Renal cortical epithelial cell (primary cell): ENCODE measurements at places on chromosomes 1 and 21. TPM values are rescaled to one million over a fixed set of nuclear protein-coding genes. Genes with fewer than 3 reads are reported as not detected.

Gene RBM8A
- 209 and 238 TPM in 2 replicates for total RNA-seq

DNA sequence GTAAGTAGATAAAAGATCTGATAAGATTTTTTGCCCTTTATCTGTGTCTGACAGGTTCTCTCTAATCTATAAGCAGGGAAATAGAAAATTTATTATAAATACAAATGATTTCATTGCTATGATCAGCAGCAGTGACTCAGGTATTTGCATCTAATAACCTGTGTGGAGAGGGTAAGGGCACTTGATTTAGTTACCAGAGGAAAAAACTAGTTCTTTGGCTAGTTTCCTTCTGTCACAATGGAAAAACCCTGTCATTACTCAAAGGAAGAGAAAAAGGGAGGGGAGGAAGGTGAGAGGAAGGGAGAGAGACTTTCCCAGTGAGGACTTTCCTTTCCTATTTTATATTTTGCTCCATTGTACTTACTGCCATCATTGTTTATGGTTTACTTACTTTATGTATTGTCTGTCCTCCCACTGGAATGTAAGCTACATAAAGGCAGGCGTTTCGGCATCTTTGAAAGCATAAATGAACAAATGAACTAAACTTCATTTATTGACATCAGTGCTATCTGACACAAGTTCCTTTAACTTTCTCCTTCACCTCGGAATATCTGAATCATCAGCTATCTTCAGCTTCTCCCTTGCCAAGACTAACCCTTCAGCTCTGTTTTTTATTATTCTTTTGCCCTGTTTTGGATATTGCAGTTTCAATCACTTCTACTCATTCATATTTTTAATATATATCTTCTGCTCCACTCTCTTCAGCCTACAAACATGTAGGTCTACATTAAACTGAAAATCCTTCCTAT is 34.9 kb downstream of the WDR3 start:
- no peak for DNase-seq

Gene FCGR3B
- total RNA-seq = not detected in 2 replicates

DNA sequence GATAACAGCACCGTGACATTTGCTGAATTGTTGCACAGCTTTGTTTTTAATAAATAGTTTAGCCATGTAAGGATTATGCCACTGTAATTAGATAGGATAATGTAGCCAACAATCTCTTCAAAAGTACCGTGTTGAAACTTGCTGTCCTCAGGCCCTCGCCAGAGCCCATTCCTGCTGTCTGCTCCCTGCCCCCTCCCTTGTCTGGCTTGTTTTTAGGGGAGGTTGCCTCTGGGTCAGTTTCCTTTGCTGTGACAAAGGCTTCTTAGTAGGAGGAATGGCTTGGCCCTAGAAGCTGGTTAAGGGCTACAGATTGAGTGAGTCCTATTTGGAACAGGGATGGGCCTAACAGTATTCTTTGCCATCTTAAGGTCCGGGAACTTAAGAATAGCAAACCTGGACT is 107.9 kb downstream of the LMO4 start:
- no peak for DNase-seq

Gene S100A12
- not detected in 2 replicates for total RNA-seq

Gene LMOD1
- 0.17 and 0.25 TPM in 2 replicates for total RNA-seq

DNA sequence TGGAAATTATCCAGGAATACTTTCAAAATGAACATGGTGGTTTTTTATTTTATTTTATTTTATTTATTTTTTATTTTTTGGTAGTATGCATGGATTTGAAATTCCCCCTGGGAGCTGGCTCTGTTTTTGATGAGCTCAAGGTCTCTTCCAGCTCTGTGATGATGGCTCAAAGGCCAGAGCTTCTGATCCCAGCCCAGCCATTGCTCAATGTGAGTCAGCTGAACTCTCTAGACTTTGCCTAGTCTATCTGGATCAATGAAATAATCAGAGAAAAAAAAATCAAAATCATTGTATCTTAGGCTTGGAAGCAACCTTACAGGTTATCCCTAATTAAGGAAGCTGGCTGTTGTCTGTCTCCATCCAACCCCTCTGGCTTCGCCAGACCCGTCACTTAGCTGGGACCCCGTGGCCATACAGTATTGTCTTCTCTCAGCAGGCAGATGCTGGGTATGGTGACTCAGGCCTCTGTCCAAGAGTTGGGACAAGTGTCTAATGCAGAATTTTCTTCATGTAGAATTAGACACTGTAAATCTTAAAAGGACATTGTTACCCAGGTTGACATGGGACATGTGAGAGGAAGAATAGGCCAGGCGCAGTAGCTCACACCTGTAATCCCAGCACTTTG is 90.2 kb upstream of the LPGAT1 start:
- peak; percentile 34 for DNase-seq

GRCh38 chr1:94039514-94039870 is 81.5 kb downstream of the ABCA4 start:
- peak; percentile 60 for DNase-seq

DNA sequence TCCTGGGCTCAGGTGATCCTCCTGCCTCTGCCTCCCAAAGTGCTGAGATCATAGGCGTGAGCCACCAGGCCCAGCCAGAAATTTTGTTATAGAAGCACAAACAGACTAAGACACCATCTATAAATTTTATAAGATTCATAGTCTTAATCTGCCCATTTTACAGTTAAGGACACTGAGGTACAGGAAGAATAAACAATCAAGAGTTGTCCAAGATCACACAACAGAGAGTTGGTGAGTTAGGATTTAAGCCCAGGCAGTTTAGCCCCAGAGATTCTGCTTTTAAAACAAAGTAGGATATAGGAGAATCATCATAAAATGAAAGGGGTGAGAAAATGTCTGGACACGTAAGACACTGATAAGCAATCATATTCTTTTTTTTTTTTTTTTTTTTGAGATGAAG is 6.8 kb downstream of the TEX46 start:
- no peak for DNase-seq

DNA sequence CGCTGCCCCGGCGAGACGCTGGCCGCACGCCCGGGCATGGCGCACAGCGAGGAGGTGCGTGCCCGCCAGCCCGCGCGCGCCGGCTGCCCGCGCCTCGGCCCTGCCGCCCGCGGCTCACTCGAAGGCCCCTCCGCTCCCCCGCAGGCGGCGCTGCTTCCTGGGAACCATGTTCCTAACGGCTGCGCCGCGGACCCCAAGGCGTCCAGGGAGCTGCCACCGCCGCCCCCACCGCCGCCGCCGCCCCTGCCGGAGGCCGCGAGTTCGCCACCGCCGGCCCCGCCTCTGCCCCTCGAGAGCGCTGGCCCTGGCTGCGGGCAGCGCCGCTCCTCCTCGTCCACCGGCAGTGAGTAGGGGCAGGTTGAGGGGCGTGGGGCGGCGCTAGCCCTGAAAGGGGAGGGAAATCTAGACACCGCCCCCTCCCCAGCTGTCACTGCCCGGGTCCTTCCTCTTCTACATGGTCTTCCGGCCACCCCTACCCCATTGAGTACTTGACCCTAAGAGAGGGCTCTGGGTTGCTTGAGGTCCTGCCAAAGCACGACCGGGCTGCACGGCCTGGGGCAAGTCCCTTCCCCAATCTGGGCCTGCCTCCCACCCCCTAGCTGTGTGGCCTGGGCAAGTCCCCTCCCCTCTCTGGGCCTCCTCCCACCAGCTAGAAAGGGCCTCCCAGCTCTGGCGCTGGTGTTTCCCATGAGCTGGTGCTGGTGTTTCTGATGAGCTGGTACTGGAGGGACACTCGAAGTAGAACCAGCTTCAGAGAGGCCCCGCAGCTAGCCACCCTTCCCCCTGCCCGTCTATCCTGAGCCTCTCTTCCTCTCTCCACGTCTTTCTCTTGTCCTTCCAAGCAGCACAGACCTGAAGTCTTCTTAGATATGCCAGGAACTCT is 17.0 kb downstream of the TNFRSF25 start:
- DNase-seq = no peak
